ENCODE measurements at places on chromosomes 5 and 9. TPM values are rescaled to one million over a fixed set of nuclear protein-coding genes. Genes with fewer than 3 reads are reported as not detected.

- DNase-seq: no peak
Measured at GRCh38 chr5:111043712-111044506, 27.6 kb upstream of the TSLP start.

- DNase-seq: peak; percentile 59
Measured at GRCh38 chr5:147857302-147858129, 21.0 kb upstream of the SCGB3A2 start.

- no peak for DNase-seq
Measured at GRCh38 chr5:115180165-115180709, 10.5 kb upstream of the TRIM36 start.

DNA sequence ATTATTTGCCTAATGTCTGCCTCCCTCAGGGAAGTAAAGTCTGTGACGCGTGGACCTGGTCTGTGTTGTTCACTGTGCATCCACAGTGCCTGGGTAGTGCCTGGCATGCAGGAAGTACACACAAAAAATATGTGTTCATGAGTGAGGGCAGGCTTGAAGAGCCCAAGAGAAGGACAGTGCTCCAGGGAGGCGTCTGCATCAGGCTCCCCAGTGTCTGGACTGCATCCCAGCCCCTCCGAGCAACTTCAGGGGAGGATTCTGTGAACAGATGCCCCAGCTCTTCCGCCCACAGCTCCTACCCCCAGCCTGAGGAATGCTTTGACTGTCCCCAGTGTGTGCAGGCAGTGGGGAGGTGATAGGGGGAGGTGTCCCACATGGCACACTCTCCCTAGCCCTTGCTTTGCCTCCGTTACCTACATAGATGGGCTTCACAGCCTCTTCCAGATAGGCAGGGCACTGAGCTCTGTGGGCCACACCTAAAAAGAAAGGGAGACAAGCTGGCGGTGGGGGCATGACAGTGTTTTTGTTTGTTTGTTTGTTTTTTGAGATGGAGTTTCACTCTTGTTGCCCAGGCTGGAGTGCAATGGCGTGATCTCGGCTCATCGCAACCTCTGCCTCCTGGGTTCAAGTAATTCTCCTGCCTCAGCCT, 25.4 kb downstream of the IRF1 start:
- no peak for DNase-seq

DNA sequence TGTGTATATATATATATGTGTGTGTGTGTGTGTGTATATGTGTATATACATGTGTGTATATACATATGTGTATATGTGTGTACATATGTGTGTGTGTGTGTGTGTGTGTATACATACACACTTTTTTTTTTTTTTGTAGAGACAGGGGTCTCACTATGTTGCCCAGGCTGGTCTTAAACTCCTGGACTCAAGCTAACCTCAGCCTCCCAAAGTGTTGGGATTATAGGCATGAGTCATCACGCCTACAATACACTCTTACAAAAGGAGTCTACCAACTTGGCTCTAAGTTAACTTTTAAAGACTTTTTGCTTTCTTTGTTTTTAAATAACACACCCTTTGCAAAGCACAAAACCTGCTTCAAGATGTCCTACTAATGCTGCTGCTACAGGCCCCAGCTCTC, 2.1 kb downstream of the C9orf78 start:
- no peak for DNase-seq

CDH12 gene
- polyA plus RNA-seq: 1.1 TPM

HMCN2 gene
- polyA plus RNA-seq: 11.7 TPM
